Osteocyte (in vitro differentiated cells): ENCODE measurements at places on chromosomes 3 and 15. TPM values are rescaled to one million over a fixed set of nuclear protein-coding genes. Genes with fewer than 3 reads are reported as not detected.

Gene TMEM266
- total RNA-seq, result not detected in 2 replicates

DNA sequence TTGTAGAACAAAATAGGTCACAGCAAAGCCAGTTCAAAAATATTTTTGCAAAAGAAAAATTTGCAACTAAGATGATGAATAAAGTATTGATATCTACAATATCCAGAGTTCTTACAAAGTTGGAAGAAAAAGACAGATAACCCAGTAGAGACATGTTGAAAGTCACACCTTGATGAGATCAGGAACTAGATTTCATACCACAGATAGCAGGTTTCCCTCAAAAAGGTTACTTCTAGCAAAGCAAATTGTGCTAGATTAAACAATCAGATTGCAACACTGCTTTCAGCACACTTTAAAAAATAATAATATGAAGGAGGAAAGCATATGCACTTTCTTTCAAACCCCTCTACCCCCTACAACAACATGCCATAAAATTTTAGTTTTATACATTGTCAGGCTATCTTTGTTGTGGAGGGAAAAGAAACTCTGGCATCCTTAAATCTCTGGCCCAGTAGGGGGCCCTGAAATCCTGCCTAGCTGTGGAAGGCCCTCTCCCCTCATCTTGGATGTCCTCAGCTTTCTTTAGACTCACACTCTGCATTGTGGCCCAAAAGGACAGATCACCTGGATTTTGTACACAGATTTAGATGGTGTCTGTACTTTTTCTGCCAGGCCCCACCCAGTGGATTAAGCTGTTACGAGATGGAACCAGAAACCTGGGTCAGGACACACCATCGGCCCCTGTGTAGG is 50.9 kb downstream of the CCR3 start:
- no peak for DNase-seq

Gene PLD1
- 13.9 and 15.2 TPM in 2 replicates for total RNA-seq

Gene SMCO1
- total RNA-seq, result not detected in 2 replicates

DNA sequence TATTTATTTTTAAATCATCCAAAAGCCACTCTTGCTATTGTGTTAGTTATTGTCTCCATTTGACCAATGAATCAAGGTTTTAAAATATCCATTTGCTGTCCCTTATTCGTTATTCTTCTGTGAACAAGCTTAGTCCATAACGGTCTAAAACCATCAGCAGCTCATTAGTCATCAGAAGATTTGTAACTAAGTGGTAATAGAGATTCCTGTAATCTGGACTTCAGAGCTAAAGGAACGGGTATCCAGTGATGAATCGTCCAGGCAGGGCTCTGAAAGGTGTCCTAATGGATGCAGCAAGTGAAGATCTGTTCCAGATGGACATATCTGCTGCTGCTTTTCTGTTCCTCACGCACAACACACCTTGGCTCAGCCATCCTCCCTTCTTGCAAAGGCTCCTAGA is 362.7 kb upstream of the CFAP20DC start:
- DNase-seq, result no peak

Gene FRMD4B
- total RNA-seq, result 0.52 and 1.3 TPM in 2 replicates

Gene PRTG
- total RNA-seq, result 2.1 and 2.2 TPM in 2 replicates

Gene ACVR2B
- 9.4 and 10.3 TPM in 2 replicates for total RNA-seq

GRCh38 chr15:100284191-100284590 is 57.6 kb downstream of the ADAMTS17 start:
- no peak for DNase-seq
